ENCODE measurements at places on chromosomes 16 and 17. TPM values are rescaled to one million over a fixed set of nuclear protein-coding genes. Genes with fewer than 3 reads are reported as not detected.

Gene DNASE1L2
- total RNA-seq, result 2.1 TPM

Gene KRT37
- not detected for total RNA-seq

DNA sequence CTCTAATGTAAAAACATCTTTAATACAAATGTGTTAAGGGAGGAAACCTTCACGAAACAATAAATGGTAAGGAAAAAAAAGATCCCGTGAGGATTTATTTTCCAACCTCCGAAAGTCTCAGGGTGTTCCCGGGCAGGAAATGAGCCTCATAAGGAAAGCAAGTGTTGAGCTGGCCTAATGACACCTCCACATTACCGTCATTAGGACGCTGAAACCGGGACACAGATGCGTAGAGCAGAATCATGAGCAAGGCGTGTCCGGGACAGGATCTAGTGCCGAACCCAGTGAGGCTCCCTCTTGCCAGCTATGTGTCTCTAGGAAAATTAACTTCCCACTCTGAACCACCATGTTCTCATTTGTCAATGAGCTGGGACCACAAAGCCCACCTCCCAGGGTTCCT lies 22.7 kb upstream of the CYTH1 start:
- no peak for DNase-seq

GRCh38 chr17:38322897-38323296 lies 20.9 kb downstream of the GPR179 start:
- no peak for DNase-seq

- no peak for DNase-seq
Observed at GRCh38 chr16:17947165-17947564, 389.4 kb downstream of the NPIPA8 start.

GRCh38 chr17:38585056-38585917 lies 20.5 kb downstream of the SRCIN1 start:
- no peak for DNase-seq

DNA sequence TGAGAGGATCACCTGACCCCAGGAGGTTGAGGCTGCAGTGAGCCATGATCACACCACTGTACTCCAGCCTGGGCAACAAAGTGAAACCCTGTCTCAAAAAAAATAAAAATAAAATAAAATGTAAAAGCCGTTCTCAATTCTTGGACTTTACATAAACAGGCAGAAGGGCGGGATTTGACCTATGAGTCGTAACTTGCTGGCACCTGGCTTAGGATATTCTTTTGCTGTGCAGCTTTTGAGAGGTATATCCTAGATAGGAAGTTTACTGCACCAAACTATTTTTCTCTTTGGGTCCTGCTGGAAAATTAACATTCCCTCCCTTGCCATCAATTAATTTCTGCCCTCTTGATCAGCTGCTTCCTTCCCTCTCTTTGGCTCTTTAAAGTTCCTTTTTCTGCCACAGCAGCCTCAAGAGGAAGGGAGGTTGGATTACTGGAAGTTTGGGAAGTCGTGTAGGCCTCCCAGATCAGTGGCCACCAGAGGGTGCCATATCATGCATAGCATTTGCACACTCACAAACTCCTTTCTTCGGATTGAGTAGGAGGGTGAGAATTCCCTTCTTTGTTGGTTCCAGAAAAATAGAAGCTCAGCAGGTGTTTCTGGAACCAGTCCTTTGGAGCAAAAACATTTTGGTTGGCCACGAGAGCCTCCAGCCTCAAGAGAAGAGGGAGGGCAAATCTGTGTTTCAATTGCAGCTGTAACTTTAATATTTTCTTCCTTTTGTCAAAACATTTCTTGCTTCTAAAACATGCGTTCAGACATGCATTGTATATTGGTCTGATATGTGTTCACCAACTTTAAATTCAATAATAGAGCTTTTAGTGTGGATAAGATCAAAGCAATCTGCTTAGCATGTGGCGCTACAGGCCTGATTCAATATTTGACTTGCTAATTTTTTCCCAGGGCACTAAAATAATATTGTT lies 147.3 kb downstream of the CCDC182 start:
- DNase-seq, result no peak

Gene IGSF6
- 0.60 TPM for total RNA-seq

Gene VPS35L
- 27.4 TPM for total RNA-seq

GRCh38 chr17:29611351-29612093 lies 11.2 kb downstream of the CORO6 start:
- DNase-seq, result no peak

Gene KRTAP4-3
- not detected for total RNA-seq

GRCh38 chr17:46977750-46978488 lies 1.1 kb downstream of the RPRML start:
- DNase-seq, result no peak

DNA sequence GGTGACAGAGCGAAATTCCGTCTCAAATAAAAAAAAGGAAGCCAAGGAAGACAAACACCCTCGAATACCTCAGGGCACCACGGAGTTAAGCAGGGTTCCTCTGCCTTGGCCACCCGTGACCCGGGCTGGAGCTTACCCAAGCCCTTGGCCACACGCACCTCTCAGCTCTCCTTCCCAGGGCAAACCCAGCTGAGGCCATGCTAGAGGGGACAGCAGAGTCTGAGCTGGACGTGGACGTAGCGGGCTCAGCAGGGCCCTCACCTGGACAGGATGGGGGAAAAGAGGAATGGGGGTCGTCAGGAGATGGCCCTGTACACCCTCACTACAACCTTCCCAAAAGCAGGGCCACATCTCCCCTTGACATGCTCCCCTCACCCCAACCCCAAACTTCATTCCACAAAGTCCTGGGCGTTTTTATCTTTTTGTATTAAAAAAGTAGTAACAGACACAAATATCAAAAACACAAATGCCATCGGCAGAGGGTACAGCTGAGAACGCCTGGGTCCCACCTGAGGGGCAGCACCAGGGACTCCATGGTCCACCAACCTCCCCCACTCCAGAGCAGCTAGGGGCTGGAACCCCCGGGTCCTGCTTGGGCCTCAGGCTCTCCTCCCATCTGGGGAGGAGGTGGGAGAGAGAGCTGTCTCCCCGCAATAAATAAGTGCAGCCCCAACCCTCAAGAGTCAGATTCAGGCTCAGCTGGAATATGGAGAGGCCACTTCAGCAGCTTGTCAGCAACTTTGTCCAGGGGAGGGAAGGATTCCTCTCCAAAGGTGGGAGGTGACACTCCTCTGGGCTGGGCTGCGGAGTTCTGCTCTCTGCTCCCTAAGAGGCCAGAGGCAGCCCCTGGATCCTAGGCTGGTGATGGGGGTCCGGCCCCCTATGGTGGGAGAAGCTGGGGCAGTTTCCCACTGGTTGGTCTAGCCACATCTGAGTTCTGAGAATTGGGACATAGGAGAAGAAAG lies 11.9 kb downstream of the PER1 start:
- DNase-seq, result peak; percentile 72

Gene MT2A
- total RNA-seq, result 823 TPM

- DNase-seq, result no peak
Observed at GRCh38 chr17:68701046-68701445, 99.9 kb upstream of the FAM20A start.

Gene TP53TG3F
- total RNA-seq, result not detected

Gene RNF112
- total RNA-seq, result 0.98 TPM

GRCh38 chr16:85141491-85142128 lies 29.3 kb upstream of the CIBAR2 start:
- no peak for DNase-seq

Gene FBXW10
- 0.52 TPM for total RNA-seq

GRCh38 chr17:30234296-30234695 lies 1.2 kb downstream of the SLC6A4 start:
- DNase-seq, result no peak

Gene RCVRN
- not detected for total RNA-seq

Gene CSH2
- not detected for total RNA-seq

Gene DNAI2
- not detected for total RNA-seq

GRCh38 chr17:82871056-82871775 lies 31.4 kb upstream of the ZNF750 start:
- no peak for DNase-seq

Gene STX8
- total RNA-seq, result 66.3 TPM

DNA sequence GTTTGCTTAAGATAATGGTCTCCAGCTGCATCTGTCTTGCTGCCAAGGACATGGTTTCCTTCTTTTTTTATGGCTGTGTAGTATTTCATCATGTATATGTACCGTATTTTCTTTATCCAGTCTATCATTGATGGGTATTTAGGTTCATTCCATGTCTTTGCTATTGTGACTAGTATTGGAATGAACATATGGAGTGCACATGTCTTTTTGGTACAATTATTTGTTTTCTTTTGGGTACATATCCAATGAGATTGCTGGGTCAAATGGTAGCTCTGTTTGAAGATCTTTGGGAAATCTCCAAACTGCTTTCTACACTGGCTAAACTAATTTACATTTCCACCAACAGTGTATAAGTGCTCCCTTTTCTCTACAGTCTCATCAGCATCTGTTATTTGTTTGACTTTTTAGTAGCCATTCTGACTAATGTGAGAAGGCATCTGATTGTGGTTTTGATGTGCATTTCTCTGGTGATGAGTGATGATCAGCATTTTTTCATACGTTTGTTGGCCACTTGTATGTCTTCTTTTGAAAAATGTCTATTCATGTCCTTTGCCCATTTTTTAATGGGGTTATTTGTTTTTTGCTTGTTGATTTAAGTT lies 66.2 kb downstream of the TNFRSF13B start:
- DNase-seq, result no peak

Gene LITAF
- total RNA-seq, result 23.6 TPM

Gene ADAMTS18
- total RNA-seq, result not detected

DNA sequence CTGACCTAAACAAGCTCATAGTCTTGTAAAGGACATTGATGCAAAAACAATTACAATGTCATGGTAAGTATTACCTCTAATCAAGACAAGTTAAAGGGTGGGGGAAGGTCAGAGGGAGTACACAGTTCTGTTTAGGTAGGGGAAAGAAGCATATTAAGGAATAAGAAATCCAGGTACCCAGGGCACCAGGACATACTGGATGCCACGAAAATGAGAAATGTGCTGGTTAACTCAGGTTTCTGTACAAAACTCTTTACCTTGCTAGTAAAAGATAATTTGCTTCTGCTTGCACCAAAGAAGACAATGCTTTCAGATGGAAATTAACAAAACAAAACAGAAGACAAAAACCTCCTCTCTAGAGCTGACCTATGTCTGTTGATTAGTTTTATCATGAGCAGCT lies 70.7 kb upstream of the MED13 start:
- DNase-seq, result no peak

Gene CES3
- total RNA-seq, result 30.3 TPM

Gene ITGB3
- total RNA-seq, result not detected

DNA sequence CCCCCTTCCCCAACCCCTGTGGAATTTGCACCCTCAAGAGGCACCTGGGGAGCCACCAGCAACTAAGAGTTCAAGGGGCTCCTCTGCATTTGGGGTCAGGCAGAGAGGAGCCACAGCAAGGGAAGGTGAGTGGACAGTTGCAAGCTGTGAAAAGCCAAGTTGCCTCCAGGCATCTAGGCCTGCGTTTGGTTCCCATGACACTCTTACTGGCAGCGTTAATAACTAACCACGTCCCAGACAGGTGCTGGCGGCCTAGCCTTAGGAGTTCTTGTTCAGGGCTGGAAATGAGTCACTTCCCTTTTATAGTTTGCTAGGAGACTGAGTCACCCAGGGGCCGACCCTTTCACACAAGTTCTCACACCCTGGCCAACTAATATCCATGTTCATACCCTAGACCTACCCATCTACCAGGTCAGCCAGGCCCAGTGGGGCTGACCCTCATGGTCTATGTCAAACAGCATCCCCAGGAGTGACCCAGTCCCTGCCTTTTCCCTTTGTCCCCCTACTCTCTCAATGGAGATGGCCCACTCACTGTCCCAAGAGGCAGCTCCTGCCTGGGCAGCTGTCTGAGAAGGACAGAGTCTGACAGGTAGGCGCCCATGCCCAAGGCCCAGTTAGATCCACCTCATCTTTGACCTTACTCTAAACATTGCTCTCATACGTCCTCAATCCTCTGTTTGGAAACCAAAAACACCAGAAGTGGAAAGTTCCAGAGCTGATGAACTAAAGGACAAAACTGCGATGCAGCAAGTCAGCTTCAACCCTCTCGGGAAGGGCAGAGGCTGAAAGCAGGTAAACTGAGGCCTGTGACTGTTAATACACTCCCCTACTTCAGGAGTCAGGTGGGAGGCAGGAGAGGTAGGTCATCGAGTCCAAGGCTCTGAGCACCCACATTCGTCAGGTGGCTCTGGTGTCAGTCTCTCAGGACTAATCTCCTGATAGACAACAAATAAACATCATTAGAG lies 300.6 kb downstream of the SOX9 start:
- DNase-seq, result peak; percentile 46

DNA sequence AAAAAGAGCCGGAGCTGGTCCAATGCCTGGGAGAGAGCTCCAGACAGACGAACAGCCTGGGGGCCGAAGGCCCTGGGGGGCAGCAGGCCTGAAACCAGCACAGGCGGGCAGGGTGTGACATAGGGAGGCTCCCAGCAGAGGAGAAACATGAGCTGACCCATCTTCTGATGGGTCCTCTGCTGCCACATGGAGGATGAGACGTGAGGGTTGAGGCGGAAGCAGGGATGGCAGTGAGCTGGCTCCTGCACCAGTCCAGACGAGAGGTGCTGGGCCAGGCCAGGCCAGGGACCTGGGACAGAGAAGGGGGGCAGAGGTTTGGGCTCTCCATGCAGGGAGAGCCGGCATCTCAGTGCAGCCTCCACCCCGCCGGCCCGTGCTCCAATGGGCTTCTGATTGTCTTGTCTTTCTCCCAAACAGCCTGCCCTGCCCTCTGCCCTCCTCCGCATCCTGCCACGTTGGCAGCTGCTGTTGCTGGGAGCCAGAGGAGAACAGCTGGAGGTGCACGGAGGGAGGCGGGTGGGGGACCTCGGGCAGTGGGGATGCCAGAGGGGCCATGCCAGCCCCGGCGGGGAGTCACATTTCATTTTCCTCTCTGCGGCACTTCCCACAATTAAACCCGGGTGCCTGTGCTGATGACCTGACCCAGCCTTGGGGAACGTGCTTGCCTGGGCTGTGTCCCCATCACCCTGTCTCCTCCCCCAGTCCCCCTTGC lies 139.1 kb upstream of the GSE1 start:
- DNase-seq, result no peak

Gene BCAR1
- total RNA-seq, result 142 TPM

- no peak for DNase-seq
Observed at GRCh38 chr17:6346156-6346786, 88.7 kb downstream of the AIPL1 start.

Gene KRTAP16-1
- total RNA-seq, result not detected

- DNase-seq, result no peak
Observed at GRCh38 chr17:73011016-73011486, 81.4 kb downstream of the SLC39A11 start.

GRCh38 chr16:87824016-87824990 lies 45.0 kb downstream of the SLC7A5 start:
- no peak for DNase-seq

GRCh38 chr16:6932871-6933385 lies 399.7 kb upstream of the RBFOX1 start:
- no peak for DNase-seq

Gene CCDC102A
- total RNA-seq, result 2.0 TPM

Gene SPNS3
- total RNA-seq, result not detected
